Tibial artery (tissue), 4 donors: ENCODE measurements at places on chromosomes 2 and 18.

DNA sequence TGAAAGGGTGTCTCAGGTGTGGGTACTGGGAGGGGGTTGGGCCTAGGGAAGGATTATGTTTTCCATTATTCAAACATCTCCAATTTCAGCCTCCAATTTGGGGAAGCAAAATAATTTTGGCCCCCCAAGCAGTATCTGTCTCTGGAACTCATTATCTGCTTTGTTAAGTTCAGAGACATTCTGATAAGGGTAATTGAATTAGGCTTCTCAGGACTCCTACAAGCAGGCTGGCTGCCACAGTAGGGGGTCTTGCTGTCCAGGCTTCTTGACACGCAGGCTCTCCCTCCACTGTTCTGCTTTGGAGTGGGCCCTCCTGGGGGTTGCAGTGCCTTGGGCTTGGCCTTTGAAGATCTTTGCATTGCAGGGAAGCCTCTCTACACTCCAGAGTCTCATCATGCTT, 108.1 kb upstream of the SIX2 start:
- no peak for DNase-seq

- DNase-seq = no peak
Measured at GRCh38 chr2:208049441-208049840, 24.1 kb upstream of the PLEKHM3 start.

DNA sequence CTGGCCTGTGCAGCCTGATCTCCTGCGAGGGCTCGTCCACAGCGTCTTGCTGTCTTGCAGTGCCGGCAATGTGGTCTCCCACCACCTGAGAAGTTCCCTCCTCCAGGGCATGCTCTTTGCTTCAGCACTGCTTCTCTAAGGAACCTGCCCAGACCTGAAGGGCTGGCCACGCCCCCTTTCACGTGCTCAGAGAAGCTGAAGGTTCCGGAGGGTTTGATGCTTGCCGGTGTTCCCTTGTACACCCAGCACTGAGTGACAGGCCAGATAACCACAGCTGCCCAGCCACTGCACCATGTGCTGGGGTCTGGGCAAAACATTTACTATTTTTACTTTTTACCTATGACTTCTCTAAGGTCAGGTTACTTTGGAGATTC, 1.7 kb upstream of the POLR2D start:
- peak; percentile 62 for DNase-seq

GRCh38 chr2:24856791-24857211, 63.2 kb downstream of the ADCY3 start:
- no peak for DNase-seq

DNA sequence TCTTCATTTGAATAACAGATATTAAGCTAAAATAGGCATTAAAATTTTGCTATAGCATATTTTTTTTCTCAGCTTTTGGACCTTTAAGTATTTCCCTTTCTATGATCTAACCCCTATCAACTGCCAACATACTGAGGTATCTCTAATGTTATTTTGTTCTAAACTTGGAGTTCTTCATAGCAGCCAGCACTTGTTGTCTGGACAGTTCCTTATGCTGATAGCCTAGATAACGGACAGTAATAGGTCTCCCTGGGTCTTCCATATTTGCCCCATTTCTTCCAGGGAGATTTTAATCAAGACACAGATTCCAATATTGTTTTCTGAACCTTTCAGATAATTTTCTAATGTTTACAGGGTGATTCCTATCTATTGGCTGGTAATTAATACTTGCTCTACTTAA, 475.8 kb upstream of the MAP2 start:
- DNase-seq = no peak

- no peak for DNase-seq
Measured at GRCh38 chr2:65311049-65311448, 83.4 kb downstream of the ACTR2 start.

GRCh38 chr2:177629357-177630024, 236.9 kb downstream of the AGPS start:
- DNase-seq = no peak

- DNase-seq = no peak
Measured at GRCh38 chr2:162382278-162382677, 38.3 kb downstream of the GCA start.

DNA sequence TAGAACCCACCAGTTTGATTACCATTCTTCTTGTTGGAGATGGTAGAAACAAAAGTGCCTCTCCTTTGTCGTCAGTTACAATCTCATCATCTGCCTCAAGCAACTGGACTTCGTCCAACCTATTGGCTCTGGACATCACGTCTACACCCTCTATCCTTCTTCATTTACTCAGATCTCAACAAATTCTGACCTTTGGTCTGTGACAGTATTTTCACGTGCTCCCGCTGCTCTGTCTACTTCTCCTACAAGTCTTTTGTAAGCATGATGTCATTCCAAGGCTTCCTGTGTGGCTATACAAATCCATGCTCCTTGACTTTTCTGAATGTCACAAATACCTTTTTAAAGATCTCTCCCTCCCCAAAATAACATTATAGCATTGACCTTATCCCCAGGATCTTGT, 43.0 kb upstream of the PID1 start:
- DNase-seq = no peak

GRCh38 chr18:11714244-11714918, 25.3 kb downstream of the GNAL start:
- DNase-seq = no peak

GRCh38 chr2:29816651-29817050, 104.7 kb downstream of the ALK start:
- no peak for DNase-seq

- no peak for DNase-seq
Measured at GRCh38 chr2:31823558-31823957, 187.2 kb downstream of the MEMO1 start.

DNA sequence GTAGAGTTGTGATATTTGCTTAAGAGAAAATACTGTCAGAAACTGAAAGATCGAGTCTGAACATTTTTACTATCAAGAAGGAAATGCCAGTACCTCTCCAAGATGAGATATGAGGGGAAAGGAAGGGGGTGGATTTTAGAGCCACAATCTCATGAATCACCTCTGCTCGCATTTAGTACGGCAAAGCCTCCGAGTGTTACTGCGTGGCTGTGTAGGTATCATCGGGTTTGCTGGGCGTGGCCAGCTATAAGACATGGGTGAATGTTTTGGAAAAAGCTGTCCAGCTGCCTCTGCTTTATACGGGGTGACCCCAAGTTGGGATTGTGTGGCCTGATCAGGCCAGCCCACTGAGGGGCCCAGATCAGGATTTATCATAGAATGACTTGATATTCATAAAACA, 826.4 kb downstream of the SOCS6 start:
- no peak for DNase-seq

GRCh38 chr2:8692783-8693156, 10.9 kb downstream of the ID2 start:
- DNase-seq = no peak

DNA sequence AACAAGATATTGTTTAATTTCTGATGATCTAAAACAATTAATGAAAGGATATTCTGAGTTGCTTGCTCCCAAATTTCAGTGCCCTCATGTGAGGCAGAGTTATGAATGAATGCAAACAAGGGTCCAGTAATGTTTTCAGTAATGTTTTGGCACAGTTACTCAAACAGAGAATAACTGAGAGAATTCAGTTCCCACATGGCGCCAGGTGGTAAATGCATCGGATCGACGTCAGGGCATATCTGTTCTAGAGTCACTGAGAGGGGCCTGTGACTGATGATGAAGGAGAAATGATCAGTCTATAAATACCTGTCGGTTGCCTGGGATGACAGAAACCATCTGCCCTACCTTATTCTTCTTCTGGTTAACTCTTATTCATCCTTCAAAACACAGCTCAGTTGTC, 81.4 kb downstream of the KCNS3 start:
- DNase-seq = no peak

- DNase-seq = no peak
Measured at GRCh38 chr2:69390001-69390400, 3.0 kb upstream of the GFPT1 start.

DNA sequence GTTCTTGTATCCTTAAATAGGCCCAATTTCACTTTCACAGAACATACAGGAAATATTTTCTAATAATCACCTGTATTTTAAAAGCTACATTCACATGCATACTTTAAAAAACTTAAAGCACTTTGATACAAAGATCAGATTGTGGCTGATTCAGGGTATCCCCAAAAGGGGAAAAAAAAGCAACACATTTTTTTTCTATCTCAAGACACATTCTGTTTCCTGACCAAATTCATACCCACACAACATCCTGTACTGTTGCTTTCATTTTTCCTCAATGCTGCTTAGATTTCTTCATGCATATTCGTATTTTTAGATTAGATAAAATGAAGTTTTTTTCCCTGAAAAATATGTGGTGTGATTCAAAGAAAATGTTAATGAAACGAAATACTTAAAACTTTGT, 122.5 kb downstream of the TMEFF2 start:
- DNase-seq = no peak

DNA sequence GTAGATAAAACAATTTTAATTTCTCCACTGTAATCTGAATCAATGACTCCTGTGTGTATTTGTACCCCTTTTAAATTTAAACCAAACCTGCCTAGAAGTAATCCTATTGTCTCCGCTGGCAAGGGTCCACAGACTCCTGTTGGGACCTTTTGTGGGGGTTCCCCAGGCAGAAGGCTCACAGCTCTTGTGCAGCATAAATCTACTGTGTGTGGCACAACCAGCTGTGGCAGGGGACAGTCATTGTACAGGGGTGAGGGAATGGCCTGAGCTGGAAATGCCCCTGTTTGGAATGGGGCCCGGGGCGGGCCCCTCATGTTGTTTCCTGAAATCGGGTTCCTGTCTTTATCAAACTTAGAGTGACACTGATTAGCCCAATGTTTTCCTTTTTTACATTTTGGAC, 318.2 kb upstream of the FAM98A start:
- DNase-seq = no peak

DNA sequence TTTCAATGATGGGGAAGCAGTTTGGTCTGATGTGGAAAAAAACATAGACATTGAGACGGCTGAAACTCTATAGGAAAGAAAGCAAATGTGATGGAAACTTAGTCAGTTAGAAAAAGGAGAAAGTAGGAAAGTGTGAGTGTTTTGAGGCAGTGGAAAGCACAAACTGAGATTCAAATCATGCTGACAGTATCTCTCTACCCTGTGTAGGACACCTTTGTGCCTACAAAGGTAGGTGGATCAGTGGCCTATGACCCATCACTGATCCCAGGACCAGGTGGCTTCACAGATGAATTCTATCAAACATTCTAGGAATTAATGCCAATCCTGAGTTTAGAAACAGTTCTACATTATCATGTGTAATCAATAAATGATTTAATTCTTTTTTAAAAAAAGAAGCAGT, 57.1 kb downstream of the CD226 start:
- DNase-seq = no peak

GRCh38 chr2:69969991-69970390, 8.6 kb upstream of the ASPRV1 start:
- no peak for DNase-seq

GRCh38 chr2:29819570-29819969, 101.8 kb downstream of the ALK start:
- DNase-seq = no peak

DNA sequence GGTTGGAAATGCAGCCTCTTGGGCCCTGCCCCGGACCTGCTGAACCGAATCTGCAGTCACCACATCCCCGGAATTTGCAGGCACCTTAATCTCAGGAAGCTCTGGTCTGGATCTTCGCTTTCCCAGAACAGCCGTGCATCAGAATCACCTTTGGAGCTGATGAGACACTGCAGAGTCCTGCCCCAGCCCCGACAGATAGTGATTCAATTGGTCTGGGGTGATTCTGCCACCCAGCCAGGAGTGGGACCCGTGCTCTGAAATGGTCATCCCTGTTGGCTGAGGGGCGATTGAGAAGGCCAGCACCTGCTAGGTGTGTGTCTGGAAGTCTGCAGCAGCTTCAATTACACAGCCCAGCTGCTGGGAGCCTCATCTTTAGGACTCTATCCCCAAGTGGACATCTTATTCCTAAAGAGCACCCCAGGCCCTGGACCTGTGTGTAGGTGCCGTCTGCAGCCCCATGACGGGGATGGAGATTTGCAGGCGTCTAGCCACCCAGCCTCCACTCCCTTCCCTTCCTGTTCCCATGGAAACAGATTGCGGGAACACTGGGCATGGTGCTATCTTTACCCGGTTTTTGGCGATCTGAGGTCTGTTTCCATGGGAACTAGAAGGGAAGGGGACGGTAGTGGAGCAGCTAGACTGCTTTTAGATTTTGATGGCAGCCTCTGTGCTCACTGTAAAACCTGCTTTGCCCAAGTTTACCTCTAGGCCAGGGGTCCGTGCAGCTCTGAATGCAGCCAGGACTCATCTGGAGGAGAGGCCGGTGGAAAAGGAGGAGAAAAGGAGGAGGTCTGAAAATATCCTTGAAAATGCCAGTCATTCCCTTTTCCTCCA, 156.1 kb downstream of the LDLRAD4 start:
- no peak for DNase-seq

DNA sequence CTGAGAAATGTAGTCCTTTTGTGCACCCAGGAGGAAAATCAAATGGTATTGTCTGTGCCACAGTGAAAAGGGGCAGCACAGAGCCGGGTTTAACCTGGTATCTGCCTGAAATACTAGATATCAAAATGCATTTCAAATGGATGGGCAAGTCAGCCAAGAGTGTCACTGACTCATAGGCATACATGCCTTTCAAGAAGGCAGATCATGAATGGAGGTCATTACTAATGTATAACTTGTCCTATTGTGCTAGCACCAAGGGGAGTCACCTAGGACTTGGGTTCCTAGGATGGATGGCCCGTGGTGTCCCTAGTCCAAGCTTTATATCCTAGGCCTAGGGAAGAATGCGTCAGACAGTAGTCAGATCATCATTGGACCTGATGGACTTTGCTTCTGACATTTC, 49.9 kb downstream of the TCF7L1 start:
- no peak for DNase-seq

GRCh38 chr2:7014174-7014640, 97.0 kb downstream of the RNF144A start:
- no peak for DNase-seq

DNA sequence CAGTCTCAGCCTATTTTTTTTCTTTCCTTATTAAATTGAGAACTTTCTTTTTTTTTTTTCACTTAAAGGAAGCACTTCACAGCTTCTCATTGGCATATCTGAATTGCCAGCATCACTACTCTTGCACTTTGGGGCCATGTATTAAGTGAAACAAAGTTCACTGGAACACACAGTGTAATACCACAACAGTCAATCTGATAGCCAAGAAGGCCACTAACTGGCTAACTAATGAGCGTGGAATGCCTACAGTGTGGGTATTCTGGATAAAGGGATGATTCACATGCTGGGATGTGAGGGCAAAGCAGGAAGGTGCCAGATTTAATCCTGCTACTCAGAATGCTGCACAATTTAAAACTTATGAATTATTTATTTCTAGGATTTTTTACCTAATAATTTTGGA, 11.7 kb upstream of the C18orf63 start:
- no peak for DNase-seq

GRCh38 chr2:236631281-236631855, 61.7 kb downstream of the ACKR3 start:
- DNase-seq = peak; percentile 53

GRCh38 chr18:56789004-56789888, 138.1 kb downstream of the WDR7 start:
- no peak for DNase-seq

GRCh38 chr2:185245806-185246205, 492.8 kb upstream of the FSIP2 start:
- no peak for DNase-seq

GRCh38 chr18:51038110-51038509, 8.1 kb downstream of the SMAD4 start:
- DNase-seq = no peak

GRCh38 chr2:147679955-147680531, 164.8 kb upstream of the ACVR2A start:
- no peak for DNase-seq
